NCI-H526 (cell line): ENCODE measurements at places on chromosomes 16 and 17.

DNA sequence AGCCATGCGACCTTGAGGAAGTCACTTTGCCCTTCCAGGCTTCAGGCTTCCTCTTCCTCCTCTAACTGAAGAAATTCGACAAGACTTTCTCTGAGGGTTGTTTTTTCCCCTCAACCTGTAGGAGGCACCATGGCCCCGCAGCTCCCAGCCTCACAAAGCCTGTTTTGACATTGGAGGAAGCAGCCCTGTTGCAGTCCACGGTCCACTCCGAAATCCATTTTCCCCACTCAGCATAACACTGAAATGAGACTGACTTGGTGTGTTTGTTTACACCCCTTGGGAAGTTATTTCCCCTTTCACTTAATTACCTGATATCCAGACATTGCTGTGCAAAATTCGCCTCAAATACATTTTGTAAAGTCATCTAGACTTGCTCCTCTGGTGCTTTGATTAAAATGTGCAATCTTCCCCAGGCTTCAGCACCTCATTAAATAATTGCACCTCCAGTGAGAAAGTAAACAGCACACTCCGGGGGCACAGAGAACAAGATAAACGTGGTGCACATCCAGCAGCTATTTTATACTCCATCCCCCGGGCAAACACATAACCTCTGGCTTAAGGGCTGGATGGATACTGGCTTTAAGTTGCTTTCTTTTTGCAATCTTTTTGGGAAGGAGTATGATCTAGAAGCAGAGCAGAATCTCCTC lies 41.4 kb upstream of the PIRT start:
- DNase-seq: no peak

DNA sequence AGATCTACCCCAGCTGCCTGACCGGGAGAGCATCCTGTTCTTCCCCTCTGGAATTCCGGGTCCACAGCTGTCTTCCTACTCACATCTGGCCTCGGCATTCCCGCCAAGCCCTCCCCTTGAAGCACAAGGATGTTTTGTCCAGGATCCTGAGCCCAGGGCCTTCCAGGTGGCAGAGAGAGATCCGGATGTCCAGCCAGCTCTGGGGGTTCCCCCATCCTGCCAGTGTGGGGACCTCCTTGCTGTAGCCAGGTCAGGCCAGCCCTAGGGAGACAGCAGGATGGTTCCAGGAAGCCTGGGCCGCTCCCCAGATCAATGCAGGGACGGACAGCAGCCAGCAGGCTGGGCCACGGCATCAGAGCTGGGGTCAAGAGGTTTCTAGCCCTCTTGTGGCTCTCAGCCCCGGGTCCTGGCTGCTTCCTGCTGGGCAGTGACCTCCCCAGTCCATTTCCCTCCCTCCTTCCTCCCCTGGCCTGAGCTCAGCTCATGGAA lies 55.3 kb downstream of the SOCS3 start:
- DNase-seq: no peak

DNA sequence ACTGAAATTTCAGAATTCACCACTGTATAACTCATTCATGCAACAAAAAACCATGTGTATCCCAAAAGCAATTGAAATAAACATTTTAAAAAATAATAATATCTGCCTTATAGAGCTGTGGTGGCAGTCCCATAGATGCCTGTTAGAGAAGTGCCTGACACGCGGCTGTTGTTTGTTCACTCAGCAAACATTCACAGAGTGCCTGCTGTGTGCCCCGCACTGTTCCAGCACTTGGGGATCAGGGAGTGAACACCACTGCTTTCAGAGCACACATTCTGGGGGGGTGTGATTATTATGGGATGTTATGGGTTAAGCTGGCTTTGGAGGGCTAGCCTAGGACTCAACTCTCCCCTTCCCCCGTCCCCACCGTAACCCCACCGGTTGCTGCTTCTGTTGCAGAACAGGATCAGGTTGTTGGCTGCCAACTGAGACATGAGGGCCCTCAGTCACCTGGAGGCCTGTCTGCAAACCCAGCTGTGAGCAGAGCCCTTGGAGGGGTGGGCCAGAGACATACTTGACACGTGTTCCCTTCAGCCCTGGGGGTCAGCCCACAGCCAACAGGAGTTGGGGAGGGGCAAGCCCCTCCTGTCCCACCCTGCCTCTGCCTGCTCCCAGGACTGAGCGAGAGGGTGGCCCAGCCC lies 103.3 kb upstream of the CIBAR2 start:
- no peak for DNase-seq

DNA sequence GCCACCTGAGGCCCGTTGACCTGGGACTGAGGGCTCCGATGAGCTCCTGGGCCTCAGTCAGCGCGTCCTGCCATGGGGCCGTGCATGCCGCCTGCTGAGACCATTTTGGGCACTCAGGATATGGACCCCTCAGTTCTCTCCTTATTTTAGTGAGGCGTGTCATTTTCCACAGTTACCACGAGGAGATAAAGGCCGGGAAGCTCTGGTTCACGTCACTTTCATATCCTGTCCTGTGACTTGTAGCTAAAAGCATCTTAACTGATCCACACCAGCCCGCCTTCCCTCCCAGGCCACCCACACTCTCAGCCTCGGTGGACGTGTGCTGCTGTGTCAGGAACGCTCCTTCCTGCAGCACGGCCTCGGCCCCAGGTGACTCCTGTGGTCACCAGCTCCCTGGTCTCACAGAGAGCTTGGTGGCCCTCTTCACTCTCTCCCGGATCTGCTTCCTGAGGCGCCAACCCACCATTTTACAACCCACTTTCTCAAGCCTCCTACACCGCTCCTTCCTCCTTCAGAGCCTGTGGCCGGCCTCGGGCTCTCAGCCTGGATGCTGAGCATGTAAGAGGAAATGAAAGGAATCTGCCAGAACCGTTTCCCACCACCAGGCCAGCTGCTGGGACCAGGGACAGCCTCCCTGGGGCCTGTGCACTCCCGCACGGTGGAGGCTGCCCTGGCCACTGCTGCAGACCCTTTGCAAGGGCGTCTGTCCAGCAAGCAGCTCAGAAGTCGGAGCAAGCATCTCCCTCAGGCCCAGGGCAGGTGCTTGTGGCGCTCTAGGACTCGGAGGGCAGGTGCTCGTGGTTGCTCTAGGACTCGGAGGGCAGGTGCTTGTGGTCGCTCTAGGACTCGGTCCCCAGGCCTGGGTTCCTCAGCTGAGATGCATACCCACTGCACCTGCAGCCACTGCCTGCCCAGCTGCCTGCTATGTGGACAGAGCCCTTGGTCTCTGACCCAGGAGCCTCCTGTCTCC lies 23.9 kb upstream of the FASN start:
- DNase-seq: no peak

GRCh38 chr17:7043497-7044198 lies at the start of gene SLC16A11:
SLC16A11 (minus strand) TSS chr17:7044092; CDS start chr17:7043513, 579 bp downstream.
- DNase-seq: peak; percentile 72

DNA sequence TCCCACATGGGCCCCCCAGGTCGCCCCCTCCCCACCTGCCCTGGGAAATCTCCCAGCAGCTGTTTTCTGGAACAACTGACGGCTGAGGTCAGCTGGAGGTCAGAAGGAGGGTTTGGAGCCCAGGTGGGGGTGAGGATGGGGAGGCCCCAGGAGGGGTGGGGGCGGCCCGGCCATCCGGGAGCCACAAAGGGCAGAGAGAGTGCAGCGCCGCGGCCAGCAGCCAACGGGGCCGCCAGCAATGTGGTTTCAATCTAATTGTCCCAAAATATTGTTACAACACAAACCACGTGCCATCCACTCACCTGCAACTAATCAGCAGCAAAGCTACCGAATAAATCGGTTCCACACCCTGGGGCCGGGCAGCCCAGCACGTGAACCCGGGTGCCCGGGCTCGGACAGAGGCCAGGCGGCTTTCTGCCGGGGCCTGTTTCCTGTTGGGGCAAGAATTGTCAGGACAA lies 28.3 kb upstream of the SLC38A10 start:
- no peak for DNase-seq

DNA sequence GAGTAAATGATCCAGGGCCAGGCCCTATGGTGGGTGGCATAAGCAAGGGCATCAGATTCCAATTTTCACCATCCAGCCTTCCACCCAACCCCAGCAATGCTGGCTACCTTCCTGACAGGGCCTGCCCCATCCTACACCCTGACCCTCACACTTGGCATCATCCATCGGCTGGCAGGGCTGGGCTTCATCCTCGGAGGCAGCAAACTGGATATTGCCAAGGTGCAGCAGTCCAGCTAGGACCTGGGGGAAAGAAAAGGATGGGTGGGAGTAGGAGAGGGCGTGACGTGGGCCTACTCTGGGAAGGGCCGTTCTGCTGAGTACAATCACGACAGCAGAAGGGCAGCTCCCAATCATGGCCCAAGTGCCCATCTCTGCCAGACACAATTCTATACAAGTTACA lies 23.5 kb downstream of the MYO19 start:
- no peak for DNase-seq

DNA sequence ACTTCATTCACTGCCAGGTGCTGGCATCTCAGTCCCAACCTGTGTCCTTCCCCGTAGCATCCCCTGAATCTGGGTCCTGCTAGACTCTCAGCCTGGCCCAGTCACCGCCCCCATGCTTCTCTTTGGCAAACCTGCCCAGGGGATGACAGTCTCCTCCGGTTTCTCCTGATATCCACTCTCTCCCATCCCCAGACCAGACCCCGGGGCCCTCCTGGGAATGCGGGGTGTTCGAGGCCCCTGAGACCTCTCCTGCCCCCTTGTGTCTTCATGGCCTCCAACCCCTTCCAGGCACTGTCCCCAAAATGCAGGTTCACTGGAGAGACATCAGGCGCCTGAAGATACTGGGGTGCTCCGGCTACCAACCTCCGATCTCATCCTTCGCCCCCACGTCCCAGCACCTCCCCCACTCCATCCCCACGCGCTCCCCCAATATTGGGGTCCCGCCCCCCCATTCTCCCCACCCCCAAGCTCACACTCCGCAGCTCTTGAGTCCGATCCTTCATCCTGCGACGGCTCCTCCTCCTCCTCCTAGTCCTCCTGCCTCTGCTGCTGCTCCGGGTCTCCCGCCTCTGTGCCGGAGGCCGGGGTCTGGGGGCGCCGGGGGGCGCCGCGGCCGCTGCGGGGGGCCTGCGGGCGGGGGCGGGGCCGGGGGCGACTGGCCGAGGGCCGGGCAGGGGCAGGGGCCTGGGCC lies 399 bp downstream of the STX1B start:
- DNase-seq: no peak

- DNase-seq: no peak
Measured at GRCh38 chr16:78390508-78391324, 291.3 kb downstream of the WWOX start.

DNA sequence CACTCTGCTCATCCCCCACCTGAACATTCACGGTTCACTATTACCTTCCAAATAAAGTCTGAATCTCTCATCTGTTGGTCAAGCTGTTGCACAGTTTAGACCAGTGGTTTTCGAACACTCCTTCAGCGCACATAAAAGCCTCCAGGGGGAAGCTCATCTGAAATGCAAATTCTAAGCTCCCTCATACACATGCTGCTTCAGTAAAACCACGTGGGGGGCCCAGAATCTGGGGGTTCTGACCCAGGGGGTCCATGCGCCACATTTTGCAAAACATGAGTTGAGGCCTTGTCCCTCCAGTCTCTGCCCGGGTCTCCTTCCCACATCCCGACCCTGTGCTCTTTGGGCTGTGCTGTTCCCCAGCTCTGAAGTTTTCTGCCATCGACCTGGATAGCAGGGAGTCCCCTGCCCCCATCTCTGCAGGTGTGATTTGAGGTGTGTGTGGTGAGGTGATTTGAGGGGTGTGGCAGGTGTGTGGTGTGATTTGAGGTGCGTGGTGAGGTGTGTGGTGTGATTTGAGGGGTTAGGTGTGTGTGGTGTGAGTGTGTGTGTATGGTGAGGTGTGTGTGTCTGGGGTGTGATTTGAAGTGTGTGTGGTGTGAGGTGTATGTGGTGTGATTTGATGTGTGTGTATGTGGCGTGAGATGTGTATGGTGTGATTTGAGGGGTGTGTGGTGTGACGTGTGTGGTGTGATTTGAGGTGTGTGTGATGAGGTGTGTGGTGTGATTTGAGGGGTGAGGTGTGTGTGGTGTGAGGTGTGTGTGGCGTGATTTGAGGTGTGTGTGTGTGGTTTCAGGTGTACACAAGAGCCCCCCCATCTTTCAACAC lies 4.8 kb upstream of the RAB37 start:
- DNase-seq: no peak

DNA sequence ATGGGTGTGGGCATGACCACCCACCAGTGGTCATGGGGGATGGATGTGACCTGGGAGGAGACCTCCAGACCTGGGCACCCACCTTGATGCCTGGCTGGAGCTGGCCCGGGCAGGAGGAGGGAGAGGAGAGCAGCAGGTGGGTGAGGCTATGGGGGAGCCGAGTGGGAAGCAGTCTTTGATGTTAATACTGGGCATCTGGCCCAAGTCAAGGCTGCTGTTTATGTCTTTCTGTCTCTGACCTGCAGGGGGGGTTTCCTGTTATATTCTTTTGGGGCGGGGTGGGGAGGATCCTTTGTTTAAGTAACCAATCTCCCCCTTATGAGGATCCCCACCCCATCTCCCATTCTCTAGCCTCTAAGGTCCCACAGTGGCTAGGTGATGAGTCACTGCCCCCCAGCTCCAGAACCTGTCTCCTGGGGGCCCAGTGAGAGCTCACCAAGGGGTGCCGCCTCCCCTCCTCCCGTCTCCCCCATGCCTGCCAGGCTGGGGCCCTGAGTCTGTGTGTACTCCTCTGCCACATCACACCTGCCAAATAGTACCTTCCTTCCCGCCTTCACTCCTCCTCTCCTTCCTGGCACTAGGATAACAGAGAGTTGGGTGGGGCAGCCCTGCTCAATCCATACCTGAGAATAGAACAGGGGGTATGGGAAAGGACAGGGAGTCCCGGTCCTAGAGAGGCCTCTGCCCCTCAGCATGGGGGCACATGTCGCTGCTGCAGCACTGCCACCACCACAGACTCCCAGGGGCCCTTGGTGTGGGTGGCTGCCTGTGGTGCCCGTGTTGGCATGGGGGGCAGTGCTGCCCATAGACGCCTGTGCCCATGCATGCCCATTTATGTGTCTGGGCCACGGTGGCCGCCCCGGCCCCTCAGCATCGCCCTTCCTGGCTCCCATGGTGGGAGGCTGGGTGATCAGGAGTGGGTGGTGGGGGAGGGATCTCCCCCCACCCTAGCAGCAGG lies 7.3 kb downstream of the THRA start:
- DNase-seq: no peak

DNA sequence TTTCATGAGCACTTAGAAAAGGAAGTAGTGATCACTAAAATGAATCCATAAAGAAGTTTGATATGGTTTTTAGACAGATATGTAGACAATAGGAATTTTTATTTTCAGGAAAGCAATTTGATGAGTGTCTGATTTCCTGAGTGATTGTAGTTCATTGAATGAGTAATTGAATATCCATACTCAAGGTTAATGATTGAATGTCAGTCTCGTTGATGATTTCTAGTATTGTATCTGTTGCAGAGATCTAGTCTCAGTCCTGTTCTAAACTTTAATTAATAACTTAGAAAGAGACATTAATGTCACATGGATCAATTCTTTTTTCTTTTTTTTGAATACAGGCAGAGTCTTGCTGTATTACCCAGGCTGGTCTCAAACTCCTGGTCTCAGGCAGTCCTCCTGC lies 78.3 kb downstream of the NLK start:
- DNase-seq: no peak
